Left kidney (tissue), 8 donors: ENCODE measurements at places on chromosomes 13 and 19. TPM values are rescaled to one million over a fixed set of nuclear protein-coding genes. Genes with fewer than 3 reads are reported as not detected.

- DNase-seq, result no peak
These were observed 1.4 kb upstream of the VSTM2B start for GRCh38 chr19:29524201-29524911.

DNA sequence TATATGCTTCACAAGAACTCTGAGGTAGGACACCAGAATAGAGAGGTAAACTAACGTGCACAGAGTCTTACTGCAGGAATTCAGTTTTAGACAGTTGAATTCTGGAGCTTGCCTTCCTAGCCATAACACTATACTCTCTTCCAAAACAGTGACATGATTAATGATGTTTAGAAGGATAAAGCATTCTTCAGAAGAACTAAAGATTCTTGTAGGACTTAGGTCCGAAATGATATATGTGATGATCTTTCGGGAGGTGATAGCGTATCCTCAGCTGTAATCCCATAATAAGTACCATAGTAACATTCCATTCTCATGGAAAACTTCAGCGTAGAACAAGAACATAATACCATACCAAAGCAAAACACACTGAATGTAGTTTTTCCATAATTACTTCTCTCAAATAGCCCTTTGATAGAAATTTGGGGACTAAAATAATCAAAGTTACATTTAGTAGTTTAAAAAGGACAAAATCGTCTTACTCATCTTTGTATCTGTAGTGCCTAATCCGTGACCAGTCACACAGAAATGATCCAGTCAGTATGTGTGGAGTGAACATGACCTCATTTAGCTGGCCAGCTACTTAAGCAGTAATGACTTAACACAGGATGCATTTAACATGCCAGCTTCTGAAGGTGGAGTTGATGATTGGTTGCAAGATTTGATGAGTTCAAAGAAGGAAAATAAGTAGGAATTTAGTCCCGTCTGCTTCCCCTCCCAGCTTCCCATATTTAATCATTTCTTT lies 38.4 kb downstream of the PIBF1 start:
- no peak for DNase-seq

- DNase-seq, result no peak
These were observed 59.5 kb downstream of the TNFRSF19 start for GRCh38 chr13:23629566-23630272.

DNA sequence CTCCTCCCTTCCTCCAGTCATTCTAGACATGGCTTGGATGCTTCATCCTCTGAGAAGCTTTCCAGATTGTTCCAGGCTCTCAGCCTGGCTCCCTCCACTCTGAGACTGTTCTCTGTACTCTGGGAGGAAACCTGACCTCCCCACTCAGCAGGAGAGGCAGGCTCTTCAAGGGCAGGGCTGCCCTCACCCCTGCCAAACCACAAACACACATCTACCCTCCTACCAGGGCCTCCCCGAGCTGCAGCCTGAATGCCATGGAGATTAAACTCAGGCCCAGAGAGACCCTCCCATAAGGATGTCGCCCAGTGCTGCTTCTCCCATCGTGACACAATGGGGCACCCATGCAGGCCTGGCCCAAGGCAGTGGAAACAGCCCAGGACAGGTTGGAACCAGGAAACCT lies 16.2 kb downstream of the NUMBL start:
- DNase-seq, result no peak

GRCh38 chr19:30064348-30064699 lies 122.3 kb downstream of the URI1 start:
- no peak for DNase-seq

DNA sequence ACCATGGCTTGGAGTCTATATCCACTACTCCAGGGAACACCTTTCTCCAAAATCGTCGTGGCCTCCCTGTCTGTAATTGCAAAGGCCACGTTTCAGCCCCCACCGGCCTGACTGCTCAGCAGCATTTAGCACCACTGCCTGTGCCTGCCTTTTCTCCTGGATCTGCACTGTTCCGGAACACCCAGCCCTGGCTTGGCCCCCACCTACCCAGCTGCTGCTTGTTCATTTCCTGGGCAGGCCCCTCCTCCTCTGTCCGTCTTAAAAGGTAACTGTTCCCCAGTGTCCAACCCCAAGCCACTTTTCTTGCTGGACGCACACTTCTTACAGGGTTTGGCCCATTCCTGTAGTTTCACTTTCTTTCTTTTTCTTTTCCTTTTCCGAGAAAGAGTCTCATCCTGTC lies 8.5 kb upstream of the SYT5 start:
- DNase-seq, result no peak

- no peak for DNase-seq
These were observed 426.1 kb downstream of the EFNB2 start for GRCh38 chr13:106109391-106109791.

GRCh38 chr13:99041337-99041736 lies 63.5 kb upstream of the DOCK9 start:
- DNase-seq, result no peak

DNA sequence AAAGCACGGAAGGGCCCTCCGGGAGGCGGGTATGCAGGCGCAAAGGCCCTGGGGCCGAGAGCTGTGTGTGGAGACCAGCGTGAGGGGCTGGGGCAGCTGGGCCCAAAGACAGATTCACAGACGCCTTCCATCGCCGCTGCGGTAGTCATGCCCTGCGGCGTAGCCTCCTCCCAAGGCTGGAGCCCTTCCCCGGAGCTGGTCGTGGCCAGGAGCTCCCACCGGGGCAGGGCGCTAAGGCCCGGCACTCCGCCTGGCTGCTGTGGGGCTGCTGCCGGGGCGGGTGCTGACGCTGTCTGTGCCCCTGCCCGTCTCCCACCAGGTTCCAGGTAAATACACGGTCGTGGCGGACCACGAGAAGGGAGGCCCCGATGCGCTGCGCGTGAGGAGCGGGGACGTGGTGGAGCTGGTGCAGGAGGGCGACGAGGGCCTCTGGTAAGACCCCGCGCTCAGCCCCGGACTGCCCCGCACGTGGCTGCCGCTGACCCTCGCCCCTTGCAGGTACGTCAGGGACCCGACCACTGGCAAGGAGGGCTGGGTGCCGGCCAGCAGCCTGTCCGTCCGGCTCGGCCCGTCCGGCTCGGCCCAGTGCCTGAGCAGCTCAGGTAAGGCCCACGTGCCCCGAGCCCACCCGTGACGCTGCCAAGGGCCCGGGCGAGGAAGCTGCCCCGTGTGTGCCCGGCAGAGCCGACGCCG lies 9.4 kb upstream of the F7 start:
- DNase-seq, result no peak

DNA sequence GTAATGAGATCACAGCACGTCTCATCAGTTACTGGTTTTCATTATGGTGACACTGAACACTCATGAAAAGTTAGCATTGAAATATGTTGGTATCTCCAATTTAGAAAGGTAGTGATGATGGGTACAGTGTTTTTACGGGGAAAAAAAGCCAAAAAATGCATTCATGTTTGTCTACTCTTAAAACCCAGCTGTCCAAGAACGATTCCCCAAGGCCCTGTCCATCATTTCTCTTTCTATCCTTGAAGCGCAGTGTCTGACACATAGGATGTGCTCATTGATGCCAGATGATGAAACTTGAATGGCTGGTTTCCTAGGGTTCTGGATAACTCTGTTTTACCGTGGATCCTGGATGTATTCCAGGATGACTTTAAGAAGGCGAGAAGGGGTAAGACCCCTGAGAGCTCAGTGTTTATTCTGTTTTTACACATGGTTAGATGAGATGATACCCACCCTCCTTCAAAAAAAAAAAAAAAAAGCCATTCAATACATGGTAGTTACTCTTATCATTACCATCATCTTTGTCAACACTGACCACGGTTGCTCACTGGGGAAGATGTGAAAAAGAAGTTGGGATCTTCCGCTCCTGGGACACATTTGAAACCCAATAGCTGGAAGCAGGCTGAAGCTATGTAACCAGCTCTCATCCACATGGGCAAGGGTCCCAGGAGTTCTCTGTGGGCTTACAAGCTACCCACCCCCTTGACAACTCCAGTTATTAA lies 22.5 kb downstream of the SERP2 start:
- DNase-seq, result no peak

DNA sequence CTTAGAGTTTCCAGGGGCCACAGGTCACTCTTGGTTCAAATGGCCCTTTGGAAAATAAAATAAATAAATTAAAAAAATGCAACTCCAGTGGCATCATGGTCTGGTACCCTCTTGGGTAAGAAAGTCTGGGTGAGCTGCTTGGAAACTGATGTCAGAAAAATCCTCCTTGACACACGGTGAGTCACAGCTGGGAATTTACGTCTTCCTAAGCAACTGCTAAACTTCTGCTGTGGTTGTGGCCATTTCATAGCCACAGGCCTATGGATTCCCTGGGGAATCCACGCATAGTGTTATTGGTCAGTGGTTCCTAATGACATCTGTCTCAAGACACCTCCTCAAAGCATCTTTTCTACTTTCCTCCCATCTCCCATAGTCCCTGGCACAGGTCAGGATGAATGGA lies 220.8 kb downstream of the COG6 start:
- DNase-seq, result no peak

- DNase-seq, result no peak
These were observed 15.0 kb downstream of the NUFIP1 start for GRCh38 chr13:44974056-44974793.

DNA sequence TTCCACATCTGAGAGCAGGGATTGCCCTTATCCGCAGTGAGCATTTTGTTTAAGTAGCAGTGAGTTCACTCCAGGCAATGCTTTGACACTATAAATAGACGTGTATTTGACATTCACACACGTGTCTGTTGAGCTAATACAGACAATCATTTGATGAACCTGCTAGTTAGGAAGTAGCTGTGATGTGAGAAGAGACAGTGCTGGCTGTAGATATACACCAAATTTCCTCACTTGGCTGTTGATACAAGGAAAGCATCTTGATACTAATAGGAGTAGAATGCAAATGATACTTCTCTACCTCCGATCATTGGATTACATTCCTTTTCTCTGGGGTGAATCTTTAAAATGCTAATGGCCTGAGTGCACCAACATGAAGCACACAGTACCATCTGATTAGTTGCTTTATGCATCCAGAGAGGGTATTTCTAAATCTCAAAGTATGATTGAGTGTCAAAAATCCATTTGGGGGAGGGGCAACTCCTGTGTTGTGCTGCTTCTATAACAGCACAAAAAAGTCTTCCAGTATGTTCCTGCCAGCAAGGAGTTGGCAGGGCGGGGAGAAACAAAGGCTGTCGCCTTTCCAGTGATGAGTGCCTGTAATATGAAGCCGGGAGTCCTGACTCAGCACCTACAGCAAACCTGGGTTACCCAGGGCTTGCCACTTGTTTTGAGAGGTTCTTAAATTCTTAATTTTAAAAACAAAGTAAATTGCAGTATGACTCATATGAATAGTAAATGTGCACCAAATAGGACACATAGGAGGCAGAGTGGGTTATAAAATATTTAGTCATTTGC lies 7.0 kb downstream of the CUL4A start:
- peak; percentile 17 for DNase-seq

GRCh38 chr13:95474992-95475391 lies 77.5 kb upstream of the CLDN10 start:
- DNase-seq, result no peak

- DNase-seq, result no peak
These were observed 644.7 kb upstream of the KLF12 start for GRCh38 chr13:74778946-74779345.

- no peak for DNase-seq
These were observed 978.3 kb downstream of the UQCRFS1 start for GRCh38 chr19:28234637-28235036.

GNG7 gene
- 5.4 TPM for polyA plus RNA-seq

SOX1 gene
- polyA plus RNA-seq, result not detected

MCEMP1 gene
- not detected for polyA plus RNA-seq

OR7C1 gene
- 0.23 TPM for polyA plus RNA-seq

SLC10A2 gene
- 0.73 TPM for polyA plus RNA-seq

SLC25A42 gene
- 20.0 TPM for polyA plus RNA-seq

OR10H5 gene
- polyA plus RNA-seq, result 0.13 TPM

WDR88 gene
- 2.0 TPM for polyA plus RNA-seq

HOOK2 gene
- polyA plus RNA-seq, result 78.3 TPM

ERFL gene
- 0.15 TPM for polyA plus RNA-seq

CDKN2D gene
- 8.5 TPM for polyA plus RNA-seq

ICAM5 gene
- 0.08 TPM for polyA plus RNA-seq

FARSA gene
- polyA plus RNA-seq, result 41.5 TPM

PCDH9 gene
- polyA plus RNA-seq, result 15.3 TPM

UTP14C gene
- polyA plus RNA-seq, result 40.7 TPM
